Thoracic aorta (tissue), 2 donors: ENCODE measurements at places on chromosomes 6 and 20. TPM values are rescaled to one million over a fixed set of nuclear protein-coding genes. Genes with fewer than 3 reads are reported as not detected.

- no peak for DNase-seq
These were observed 288.3 kb upstream of the ZNF337 start for GRCh38 chr20:25984933-25985332.

GRCh38 chr20:51318058-51318949, 224.2 kb downstream of the NFATC2 start:
- no peak for DNase-seq

DNA sequence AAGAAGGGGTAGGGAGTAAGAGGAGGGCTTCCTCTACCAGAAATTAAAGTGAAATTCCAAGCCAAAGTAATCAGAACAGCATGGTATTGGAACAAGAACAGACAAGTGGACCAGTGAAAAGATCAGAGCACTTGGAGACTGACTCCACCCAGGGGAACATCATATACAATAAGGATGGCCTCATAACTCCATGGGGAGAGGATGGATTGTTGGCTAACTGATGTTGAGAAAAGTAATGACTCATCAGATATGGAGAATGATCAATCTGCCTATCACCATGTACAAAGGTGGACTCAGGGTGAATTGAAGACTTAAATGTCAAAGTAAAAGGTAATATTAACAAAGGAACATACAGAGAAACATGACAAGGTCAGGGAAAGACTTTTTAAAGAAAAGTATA, 12.8 kb downstream of the SLC22A3 start:
- no peak for DNase-seq

DNA sequence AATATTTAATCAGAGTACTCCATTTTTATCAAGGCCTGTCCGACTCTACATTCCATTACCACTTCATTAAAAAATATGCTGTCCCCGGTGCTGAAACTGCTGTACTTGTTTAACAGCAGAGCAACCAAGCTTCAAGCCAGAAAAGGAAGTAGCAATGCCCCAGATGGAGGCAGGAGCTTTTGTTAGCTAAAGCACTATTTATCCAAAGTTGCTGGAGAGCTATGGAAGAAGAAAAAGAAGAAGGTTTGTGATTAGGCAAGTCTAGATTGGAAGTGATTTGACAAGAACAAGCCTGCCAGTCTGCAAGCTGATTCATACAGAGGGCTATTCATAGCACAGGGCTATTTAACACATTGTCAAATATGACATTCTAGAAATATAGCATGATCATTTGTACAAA, 160.9 kb upstream of the SPTLC3 start:
- DNase-seq: no peak

DNA sequence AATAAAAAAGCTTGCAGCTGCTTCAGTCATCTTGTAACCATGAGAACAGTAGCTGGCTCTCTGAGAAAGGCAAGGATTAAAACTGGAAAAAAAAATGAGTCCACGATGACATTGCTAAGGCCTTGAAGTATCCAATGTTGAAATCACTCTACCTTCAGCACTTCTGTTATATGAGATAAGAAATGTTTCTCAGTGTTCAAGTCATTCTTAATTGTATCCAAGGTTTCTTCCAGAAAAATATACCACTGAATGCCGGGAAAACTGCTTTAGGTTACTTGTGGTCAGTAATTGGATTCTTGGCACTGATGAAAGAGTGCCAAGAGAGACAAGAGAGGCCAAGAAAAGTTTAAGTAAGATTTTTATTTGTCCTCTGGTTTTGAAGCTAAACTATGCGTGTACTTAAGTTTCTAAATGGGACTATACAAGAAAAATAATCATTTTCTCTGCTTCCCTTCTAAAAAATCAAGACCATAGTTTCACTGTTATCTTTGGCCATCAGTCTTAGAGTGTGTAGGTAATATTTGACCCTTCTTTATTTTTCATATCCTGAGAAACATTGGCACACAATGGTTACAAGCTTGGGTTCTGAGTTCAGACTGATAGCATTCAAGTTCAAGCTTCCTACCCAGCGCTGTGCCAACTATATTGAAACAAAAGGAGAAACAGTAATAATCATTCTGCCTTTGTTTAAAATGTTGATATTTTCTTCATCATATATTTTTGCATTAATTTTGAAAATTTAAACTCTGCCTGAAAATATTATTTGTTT, 84.6 kb downstream of the TRDN start:
- no peak for DNase-seq

DNA sequence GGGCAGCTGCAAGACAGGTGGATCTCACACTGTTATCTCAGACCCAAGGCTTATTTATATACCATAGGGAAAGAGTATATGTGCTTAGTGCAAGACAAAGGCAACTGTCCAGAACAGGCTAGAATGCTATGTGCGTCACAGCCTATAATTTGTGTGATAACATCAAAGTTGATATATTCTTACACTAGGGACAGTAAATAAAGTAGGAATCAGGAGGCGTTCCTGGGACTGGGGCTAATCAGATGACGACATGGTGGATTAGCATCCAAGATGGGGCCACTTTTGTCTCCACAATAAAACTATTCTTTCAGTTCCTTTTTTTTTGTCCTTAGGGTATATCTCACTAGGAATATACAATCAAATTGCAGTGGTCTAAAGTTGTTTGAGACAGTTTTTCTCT, 54.9 kb upstream of the IER3 start:
- DNase-seq: no peak

GRCh38 chr6:144365271-144365670, 80.1 kb downstream of the UTRN start:
- no peak for DNase-seq

DNA sequence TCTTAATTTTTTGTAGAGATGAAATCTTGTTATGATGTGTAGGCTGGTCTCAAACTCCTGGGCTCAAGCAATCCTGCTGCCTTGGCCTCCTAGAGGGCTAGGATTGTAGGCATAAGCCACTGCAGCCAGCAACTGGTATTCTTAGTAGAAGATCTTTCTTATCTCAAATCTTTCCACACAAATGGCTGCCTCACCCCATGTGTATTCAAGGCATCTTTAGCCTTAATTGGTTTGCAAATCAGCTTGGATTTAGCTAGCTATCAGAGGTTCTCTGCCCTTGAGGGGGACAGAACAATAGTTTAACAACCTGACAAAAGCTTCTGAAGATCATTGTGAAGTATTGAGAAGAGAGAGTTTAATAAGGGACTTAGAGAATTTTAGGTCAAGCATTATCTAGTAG, 17.9 kb upstream of the ABRACL start:
- no peak for DNase-seq

DNA sequence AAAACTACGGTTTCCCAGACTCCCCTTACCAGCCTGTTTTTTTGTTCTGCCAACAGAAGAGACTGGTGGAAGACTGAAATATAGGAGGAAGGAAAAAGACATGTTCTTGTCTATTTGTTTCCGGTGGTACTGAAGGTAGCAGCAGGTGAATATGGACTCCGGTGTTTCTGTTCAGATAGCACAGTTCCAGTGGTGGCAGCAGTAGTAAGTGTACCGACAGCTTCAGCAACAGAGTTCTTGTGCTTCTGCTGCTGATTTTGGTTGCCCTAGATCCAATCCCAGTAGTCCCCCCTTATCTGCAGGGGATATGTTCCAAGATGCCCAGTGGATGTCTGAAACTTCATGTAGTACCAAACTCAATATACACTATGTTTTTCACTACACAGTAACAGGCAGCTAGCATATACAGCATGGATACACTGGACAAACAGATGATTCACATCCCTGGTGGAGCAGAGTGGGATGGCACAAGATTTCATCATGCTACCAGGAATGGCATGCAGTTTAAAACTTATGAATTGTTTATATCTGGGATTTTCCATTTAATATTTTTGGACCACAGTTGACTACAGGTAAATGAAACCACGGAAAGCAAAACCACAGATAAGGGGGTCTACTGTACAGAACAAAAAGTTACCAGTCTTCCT, 301.8 kb downstream of the BTBD9 start:
- DNase-seq: no peak

DNA sequence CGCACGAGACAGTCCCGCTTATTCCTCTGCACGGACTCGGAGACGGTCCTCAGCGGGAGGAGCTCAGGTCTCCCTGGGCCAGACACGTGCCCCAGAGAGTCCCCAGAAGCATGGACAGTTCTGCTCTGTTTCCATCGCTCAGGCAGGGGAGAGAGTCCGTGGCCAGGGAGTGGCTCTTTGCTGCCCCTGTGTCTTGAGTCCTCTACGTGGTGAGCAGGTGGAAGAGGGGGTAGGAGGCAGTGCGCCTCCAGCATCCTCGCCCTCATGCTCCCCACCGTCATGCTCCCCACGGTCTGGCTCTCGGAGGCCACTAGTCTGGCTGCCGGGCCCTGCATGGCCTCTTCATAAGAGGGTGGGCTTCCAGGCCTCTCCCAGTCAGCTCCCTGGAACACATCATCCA, 8.9 kb downstream of the TAGAP start:
- DNase-seq: no peak

DNA sequence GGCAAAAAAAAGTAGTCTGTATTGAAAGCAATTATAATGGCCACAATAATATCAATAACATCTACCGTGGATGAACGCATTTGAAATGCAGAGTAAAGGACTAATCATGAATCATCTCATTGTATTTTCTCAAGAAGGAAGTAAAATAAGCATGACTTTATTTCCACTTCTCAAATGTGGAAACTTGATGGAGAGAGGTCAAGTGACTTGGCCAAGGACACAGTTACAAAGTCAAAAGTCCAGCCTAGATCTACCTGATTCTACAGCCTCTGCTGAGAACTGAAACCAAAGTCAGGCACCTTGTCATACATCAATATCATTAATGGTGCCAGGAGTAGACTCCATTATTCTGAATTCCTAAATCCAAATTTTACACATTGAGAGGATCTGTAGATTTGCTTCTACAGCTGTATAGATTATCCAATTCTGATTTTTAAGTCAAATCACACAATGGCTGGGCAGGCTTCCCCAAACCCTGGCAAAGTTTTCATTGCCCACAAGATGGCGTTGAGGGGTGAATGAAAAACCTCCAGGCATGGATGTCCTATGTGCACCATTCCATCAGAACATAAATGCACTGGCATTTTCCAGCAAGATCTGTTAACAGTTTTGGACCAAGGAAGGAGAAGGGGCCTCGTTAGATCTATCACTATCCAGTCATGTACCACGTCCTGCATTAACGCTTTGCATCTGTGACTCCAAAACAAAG, 423.1 kb downstream of the MAFB start:
- no peak for DNase-seq

DNA sequence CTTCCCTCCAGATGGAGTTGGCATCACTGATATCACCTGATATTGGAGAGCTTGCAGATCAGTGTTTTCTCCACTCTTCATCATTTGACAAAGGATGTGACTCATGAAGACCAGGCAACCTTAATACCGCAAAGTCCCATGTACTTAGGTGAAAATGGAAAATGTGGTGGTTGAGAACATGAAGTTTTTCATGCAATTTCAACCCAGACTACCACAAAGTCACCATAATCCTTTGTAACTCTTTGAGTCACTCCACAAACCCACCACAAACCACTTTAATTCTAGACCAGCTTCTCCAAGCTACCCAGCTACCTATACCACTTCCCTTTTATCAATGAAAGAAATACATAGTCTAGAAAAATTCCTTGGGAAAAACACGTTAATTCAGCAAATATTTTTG, 7.1 kb downstream of the NHLRC1 start:
- no peak for DNase-seq

GRCh38 chr6:21935561-21936028, 342.0 kb downstream of the SOX4 start:
- DNase-seq: no peak

DNA sequence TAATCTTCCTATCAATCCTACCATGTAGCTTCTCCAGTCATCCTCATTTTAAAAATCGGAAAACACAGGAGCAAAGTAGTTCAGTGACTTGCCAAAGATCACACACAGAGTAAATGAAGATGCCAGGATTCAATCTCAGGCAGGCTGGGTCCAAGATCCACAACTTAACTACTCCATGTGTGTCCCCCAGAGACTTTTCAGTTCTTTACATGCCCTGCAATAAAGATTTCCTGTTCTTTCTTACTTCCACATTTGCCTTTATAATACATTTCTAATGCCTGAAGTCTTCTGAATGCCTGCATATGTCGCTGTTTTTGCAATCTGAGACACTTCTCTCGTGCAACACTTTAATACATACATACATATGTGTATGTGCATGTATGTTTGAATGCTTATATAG, 121.7 kb upstream of the MARCKS start:
- DNase-seq: no peak

DNA sequence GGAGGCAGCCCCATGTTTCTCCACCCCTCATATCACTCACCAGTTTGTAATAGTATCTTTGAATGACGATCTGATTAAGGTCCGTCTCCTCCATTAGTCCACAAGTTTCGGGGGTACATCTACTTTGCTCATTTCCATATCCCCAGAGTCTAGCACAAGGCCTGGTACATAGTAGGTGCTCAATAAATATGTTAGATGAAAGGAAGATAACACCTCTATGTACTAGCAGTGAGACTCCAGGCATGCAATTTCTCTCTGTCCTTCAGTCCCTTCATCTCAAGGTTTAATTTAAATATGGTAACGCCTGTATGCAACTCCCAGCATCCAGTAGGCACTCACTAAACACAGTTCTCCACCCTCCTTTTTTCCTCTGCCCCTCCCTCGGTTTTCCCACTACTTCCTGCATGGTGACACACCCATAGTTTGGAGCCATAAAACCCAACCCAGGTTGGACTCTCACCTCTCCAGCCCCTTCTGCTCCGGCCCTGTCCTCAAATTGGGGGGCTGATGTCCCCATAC, 461 bp upstream of the HNF4A start:
- DNase-seq: no peak

- no peak for DNase-seq
These were observed 916 bp upstream of the PPP1R11 start for GRCh38 chr6:30066082-30066481.

GRCh38 chr6:81864124-81864523, 111.6 kb upstream of the TENT5A start:
- no peak for DNase-seq

DNA sequence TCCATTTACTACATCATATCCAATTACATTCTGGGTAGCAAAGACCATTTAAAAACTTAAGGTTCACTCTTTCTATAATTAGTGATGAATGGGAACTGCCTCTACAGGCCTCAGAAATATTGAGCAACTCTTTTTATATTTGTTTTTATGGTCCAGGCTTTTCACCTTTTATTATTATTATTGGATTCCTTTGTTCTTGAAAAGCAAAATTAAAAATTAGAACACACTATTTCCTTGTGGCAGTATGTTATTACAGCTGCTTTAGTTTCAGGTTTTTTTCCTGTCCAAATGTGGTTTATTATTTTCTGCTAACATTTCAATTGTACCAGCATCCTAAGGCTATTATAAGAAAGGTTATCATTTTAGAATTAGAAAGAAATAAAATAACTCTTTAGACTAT, 150.1 kb downstream of the FARS2 start:
- no peak for DNase-seq

- DNase-seq: no peak
These were observed 39.9 kb downstream of the SGK1 start for GRCh38 chr6:134278000-134278399.

GRCh38 chr6:84220809-84221409, 6.5 kb downstream of the CEP162 start:
- DNase-seq: no peak

PTCRA gene
- not detected for total RNA-seq

SNHG17 gene
- total RNA-seq: 38.9 TPM

BEND6 gene
- total RNA-seq: 0.27 TPM

COL10A1 gene
- not detected for total RNA-seq

HDGFL1 gene
- not detected for total RNA-seq

PAK5 gene
- total RNA-seq: not detected

OR2H1 gene
- total RNA-seq: not detected

LY6G6C gene
- total RNA-seq: not detected

POPDC3 gene
- not detected for total RNA-seq

SYTL3 gene
- 7.1 TPM for total RNA-seq

UNC5CL gene
- 2.2 TPM for total RNA-seq
